ENCODE measurements at places on chromosomes 11 and 22.

DNA sequence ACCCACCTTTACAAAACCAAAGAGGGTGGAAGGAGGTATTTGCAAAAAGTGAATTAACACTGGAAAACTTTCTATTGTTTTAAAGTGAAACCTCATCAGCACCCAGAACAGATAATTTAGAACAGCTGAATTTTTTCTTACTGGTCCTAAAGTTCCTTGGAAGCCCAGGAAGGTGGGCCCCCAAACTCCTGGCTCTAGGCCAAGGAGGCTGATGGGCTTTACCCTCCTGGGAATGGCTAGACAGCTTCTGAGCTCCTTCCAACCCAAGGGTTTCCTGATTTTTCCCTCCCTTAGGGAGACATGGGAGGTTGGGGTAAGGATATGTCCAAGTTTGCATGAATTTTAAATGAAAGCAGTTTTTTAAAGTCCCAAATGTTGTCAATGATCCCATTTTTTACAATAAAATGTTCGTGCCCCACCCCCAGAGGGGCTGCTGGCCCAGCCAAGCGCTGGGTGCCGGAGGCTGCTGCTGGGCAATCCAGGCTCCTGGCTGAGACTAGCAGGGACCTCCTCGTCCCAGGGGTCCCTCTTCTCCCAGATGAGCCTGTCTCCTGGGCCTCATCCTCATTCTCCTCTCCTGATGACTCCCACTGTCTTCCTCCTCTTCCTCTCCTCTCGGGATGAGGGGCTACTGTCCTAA lies 28.4 kb downstream of the RELT start:
- no peak for DNase-seq

- no peak for DNase-seq
Measured at GRCh38 chr22:50262460-50262911, 1.0 kb upstream of the MAPK12 start.

- DNase-seq, result no peak
Measured at GRCh38 chr11:126104420-126104819, 41.8 kb upstream of the CDON start.

DNA sequence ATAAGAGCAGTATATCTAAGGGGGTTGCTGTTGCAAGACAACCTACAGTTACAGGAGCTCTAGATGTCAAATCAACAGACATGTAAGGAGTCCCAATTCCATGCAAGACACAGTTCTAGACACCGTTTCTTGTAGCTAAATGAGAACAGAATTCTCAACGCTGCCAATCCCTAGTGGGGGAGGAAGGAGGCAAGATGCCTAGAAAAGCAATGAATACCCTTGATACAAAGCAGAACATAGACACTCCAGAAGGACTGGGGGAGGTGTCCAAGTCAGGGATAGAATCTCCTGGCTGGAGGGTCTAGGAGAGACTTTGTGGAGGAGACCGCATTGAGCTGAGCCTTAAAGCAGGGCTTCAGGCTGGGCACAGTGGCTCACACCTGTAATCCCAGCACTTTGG lies 280.2 kb downstream of the BUD13 start:
- DNase-seq, result no peak

GRCh38 chr11:199782-200181 lies 6.9 kb downstream of the SCGB1C1 start:
- no peak for DNase-seq

GRCh38 chr22:49546811-49547585 lies 280.7 kb downstream of the BRD1 start:
- DNase-seq, result no peak

DNA sequence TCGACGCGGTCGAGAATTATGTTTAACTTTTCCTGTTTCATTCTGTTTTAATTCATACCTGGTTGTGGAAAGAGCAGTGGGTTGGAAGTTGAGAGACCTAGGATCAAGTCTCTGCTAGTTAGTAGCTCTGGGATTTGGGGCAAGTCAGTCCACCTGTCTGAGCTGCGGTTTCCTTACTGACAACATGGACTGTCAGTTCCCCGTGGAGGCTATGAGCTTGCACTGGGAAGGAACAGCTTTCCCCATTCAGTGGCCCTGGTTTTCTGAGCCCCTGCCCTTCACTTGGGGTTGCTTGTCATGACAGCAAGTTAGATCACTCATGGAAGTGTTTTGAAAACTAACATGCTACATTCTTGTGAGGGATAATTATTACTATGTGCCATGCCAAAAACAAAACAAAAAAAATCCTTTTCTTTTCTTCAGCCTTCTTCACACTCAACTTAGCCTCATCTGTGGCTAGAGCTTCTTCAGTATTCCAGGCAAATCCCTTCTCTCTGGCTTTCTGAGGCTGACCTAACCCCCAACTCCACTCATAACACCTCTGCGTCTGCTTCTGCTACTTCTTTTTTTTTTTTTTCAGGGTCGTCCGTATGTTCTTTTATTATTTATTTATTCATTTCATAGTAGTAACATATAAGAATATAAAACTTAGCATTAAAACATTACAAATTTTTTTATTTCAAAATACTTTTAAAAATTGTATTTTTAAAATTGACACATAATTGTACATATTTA lies 43.0 kb upstream of the ZBED5 start:
- DNase-seq, result no peak

GRCh38 chr11:112499153-112499880 lies 238.7 kb upstream of the PLET1 start:
- no peak for DNase-seq

DNA sequence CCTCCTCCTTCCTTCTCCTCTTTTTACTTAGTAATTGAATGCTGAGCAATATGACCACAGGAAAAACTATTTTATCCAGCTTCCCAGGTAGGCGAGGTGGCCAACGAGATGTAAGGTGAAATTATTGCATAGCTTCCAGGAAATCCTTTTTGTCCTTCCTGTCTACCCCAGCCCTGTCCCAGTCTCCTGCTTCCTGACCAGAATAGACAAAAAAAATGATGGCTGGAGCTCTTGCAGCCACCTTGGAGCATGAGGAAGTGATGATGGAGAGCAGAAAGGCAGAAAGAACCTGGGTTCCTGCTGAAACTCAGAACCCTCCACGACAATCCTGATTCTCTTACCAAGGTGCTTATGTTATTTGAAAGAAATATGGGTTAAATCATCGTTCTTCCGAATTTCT lies 33.9 kb downstream of the DUSP8 start:
- no peak for DNase-seq

DNA sequence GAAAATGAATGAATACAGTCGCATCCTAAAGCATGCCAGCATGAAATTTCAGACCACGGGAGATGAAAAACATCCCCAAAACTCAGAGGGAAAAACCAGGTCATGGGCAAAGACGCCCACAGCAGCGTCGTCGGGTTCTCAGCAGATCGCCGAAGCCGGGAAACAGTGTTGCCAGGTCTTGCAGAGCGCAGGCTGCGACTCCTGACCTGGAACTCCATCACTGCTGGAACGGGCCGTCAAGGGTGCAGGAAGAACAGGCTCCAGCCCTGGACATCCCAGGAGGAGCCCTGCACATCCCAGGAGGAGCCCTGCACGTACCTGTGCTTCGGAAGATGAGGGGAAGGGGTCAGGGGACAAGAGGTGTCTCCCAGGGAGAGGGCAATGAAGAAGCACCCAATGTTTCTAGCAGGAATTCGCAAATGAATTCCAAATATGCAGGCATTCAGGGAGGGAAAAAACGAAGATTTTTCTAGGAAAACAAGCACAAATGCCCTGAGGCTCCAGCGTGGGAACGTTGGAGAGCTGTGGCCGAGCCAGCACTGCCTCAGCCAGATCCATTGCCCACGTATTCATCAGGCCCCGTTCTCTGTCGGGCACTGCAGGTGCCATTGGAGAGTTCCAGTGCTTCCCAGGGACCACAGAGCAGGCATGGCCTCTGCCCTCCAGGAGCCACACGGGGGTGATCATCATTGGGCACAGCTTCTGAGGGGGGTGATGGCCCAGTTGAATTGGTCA lies 1110.4 kb downstream of the BRD1 start:
- no peak for DNase-seq

DNA sequence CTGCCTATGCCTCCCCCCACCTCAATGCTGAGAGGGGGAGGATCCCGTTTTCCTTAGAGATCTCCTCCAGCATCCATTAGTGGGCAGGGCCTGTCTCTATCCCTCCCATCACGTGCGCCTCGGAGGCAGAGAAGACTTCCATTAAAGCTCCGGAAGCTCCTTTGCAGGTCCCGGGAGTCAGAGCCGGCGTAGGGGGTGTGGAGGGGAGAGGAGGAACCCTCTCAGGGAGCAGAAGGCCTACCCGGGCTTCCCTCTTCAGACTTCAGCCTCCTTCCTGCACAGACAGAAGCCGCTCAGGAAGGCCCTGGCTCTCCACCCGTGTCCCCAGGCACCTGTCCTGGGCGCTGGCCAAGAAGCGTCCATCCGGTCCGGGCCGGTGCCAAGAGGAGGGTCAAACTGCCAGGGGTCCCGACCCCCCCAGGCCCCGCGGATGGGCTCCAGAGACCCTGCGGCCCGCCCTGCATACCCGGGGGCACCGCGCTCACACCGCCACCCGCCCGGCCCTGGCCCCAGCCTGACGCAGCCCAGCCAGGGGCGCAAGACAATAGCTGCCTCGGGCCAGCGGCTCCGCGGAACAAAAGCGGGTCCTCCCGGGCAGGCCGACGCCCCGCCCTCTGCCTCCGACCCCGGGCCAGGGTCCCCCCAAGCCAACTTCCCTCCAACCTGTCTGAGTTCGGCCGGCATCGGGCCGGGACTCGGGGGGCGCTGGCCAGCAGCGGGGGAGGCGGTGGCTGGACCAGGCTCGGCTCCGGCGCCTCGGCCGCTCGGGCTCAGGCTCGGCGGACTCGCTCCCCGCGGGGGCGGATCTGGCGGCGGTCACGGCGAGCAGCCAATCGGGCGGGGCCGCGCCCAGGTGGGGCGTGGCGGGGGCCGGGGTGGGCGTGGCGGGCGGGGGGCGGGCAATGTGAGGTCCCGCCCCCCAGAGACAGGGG lies 29.9 kb downstream of the ARVCF start:
- DNase-seq, result peak; percentile 37

- no peak for DNase-seq
Measured at GRCh38 chr11:78685156-78685555, 110.5 kb upstream of the NARS2 start.

- DNase-seq, result no peak
Measured at GRCh38 chr22:48340191-48340590, 1487.5 kb downstream of the BRD1 start.

Measured in stimulated activated CD8-positive, alpha-beta memory T cell treated with anti-CD3 and anti-CD28 coated beads, Interleukin-15, amount 100 ng/mL, for 24 hours (primary cell).